Astrocyte of the hippocampus (primary cell): ENCODE measurements at places on chromosomes 7 and 10.

DNA sequence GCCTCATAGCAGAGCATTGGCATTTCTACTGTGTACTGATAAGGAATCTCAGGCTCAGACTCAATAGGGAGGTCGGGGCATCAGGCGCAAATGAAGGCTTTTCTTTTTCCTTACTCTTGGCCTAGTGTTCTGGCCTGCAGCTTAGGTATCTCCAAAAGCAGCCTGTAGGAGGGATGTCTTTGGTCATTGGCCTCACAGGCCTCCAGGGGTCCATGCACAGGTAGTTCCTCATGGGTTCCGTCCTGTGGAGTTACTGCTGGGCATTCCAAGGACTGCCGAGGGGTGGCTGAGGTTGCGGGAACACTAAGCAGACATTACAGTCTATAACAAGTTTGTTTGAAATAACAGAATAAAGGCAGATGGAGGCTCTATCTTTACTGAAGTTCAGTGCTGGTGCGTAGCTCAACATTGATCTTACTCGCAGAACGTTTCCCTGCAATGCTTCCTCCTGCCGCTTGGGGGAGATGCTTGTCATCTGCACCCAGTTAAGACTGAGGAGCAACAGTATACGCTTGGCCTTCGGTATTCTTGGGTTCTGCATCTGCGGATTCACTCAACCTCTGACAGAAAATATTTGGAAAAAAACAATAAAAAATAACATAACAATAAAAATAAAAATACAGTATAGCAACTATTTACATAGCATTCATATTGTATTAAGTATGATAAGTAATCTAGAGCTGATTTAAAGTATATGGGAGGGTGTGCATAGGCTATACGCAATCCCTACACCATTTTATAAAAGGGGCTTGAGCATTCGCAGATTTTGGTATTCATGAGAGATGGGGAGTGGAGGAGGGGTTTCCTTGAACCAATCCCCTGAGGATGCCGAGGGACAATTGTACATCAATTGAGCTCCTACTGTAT lies 58.9 kb downstream of the SH2D4B start:
- peak; percentile 22 for DNase-seq

GRCh38 chr10:111475720-111476119 lies 398.9 kb downstream of the ADRA2A start:
- DNase-seq: peak; percentile 69

DNA sequence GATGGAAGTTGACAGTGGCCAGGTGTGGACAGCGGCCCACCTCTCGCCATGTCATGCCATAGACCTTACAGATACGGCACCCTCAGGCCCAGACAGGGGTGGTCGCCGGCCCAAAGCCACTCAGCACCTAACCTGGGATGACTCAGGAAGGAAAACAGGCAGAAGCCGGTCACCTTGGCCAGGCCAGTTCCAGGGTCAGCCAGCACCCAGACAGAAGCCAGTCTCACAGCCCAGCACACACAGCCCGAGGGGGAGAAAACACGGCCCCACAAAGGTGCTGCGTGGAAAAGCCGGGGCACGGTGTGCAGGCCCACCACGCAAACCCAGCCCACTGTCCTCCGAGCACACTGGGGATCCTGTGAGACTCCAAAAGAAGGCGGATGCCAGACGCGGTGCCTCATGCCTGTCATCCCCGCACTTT lies 95.2 kb upstream of the DNAAF5 start:
- no peak for DNase-seq

DNA sequence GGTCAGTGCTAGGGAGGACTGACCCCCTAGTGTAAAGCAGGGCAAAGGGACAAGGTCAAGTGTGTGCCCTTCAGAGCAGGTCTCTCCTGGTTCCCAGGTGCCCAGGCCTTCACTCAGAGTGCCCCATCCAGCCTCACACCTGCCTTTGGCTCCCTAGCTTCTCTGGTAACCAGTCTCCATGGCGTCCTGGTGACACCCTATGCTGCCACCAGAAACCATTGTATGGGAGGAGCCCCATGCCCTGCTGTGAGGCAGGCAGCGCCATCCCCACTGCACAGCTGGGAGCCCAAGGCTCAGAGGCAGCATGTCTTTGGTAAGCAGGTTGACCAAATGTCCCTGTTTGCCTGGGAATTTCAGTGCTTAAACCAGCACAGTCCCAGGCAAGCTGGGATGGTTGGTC lies 33.1 kb upstream of the HMX3 start:
- no peak for DNase-seq

GRCh38 chr7:110780712-110781111 lies 310.2 kb upstream of the LRRN3 start:
- DNase-seq: no peak

DNA sequence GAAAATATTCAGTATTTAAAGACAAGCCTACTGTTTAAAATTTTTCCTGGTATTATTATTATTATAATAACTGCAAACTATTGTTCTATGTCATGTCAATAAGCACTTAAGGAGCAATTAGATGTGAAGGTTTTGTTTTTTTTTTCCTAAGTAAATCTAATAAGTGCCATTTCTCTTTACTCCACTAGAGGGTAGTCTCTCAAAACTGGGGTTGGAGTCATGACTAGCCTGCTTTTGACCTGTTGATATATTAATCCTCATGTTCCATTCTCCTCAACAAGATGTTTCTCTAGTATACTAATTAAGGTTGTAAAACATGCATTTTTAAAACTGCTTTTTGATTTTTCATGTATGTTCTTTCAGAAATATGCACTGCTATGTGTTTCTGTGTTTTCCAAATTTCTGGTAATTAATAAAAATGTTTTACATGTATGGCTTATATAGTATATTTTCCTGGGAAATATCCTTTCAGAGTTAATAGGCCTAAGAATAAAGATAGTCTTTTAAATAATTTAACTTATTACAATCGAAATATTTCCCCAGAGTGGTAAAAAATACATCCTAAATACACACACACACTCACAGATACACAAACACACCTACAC lies 1.0 kb upstream of the LRRN3 start:
- peak; percentile 65 for DNase-seq

GRCh38 chr7:78578686-78579085 lies 780.1 kb downstream of the PHTF2 start:
- peak; percentile 24 for DNase-seq

GRCh38 chr7:150912427-150912826 lies 60.1 kb downstream of the AOC1 start:
- no peak for DNase-seq

- DNase-seq: peak; percentile 50
Observed at GRCh38 chr7:124856299-124856888, 73.2 kb downstream of the POT1 start.

GRCh38 chr7:131681961-131682360 lies 125.5 kb upstream of the PODXL start:
- no peak for DNase-seq

DNA sequence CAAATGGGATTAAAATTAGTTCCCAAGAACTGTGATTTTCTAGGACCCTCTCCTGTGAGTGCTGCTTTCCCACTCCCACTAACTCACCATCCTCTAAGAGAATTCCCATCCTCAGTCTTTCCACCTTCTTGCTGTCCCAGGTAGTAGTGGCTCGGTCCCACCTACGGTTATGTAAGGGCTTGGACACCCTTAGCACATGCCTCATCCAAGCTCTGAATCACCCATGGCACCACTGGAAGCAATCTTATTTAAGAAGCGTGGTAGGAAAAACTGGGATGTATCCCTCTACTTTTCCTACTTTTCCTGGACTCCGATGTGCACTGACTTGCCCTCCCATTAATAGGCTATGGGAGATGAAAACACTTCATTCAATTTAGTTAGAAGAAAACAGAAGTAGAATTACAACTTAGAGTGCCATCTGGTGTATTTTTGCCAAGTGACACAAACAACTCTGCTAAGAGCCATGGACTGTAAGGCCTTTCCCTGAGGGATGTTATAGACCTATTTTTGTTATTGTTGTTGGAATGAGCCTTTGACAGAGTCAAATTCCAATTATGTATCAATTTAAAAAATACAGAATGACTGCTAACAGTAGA lies 13.7 kb upstream of the ANKRD22 start:
- no peak for DNase-seq

- DNase-seq: no peak
Observed at GRCh38 chr10:5219262-5219661, 22.6 kb downstream of the AKR1C4 start.

GRCh38 chr7:949021-949934 lies 5.2 kb downstream of the ADAP1 start:
- no peak for DNase-seq

GRCh38 chr7:141463986-141464385 lies 87.2 kb upstream of the AGK start:
- DNase-seq: peak; percentile 84

DNA sequence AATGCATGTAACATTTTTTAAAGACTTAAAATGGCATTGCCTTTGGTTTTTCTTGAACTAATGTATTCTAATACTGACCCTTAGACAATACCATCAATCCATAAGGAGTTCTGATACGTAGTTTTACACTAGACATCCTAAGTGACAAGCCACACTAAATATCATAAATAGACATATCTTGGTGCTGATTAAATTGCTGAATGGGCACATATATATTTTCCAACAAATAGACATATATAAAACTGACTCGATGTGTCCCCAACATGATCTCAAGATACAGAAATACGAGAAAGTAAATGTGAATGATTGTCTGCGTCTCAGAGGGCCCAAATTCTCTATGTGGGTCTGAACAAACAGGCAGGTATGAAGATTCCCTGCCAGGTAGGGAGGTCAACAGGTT lies 99.8 kb downstream of the NEBL start:
- no peak for DNase-seq

DNA sequence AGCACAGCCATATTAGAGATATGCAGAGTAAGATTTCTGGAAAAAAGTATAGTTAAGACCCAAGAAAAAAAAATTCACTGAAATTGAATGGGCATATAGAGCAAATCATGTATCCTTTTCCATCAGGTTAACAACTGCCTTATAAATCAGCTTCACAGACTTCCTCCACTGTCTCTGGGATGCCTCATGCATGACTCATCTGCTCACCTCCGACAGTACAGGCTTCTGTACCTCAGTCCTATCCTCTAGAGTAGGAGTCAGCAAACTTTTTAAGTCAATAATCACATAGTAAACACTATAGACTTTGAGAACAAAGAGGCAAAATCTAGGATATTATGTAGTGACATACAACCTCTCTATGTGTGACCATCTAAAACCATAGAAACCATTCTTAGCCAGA lies 211.6 kb upstream of the SP8 start:
- DNase-seq: peak; percentile 2

GRCh38 chr7:73718905-73719805 lies at the start of gene STX1A:
STX1A (minus strand) TSS chr7:73719669; CDS start chr7:73719631, 38 bp downstream.
- DNase-seq: peak; percentile 94

DNA sequence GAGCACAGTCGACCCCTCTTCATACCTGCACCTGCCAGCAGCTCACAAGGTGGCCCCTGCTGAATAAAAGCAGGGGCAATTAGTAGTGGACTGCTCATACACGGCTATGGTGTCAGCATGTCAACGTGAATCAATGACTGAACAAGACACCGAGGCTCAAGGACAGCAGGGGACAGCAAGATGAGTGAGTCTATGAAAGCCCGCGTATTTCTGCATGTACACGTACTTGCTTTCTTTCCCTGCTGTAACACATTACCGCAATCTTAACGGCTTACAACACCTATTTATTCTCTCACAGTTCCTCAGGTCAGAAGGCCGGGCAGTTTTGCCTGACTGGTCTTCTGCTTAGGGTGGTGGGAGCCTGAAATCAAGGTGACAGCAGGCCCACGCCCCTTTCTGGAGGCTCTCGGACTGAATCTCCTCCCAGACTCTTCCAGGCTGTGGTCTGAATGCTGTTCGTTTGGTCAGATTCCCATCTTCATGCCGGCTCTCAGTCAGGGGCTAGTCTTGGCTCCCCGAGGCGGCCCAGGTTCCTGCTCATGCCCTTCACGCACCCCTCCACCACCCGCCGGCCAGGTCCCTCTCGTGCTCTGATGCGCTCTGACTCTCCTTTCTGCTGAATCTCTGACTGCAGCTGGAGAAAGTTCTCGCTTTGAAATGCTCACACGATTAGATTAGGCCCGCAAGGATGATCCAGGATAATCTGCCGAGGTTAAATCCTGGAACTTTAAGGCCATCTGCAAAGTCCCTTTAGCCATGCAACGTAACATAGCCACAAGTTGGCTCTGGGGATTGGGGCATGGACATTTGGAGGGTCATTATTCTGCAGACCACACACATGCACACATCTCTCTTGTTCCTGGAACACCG lies 7.8 kb upstream of the PPP2R2D start:
- no peak for DNase-seq

DNA sequence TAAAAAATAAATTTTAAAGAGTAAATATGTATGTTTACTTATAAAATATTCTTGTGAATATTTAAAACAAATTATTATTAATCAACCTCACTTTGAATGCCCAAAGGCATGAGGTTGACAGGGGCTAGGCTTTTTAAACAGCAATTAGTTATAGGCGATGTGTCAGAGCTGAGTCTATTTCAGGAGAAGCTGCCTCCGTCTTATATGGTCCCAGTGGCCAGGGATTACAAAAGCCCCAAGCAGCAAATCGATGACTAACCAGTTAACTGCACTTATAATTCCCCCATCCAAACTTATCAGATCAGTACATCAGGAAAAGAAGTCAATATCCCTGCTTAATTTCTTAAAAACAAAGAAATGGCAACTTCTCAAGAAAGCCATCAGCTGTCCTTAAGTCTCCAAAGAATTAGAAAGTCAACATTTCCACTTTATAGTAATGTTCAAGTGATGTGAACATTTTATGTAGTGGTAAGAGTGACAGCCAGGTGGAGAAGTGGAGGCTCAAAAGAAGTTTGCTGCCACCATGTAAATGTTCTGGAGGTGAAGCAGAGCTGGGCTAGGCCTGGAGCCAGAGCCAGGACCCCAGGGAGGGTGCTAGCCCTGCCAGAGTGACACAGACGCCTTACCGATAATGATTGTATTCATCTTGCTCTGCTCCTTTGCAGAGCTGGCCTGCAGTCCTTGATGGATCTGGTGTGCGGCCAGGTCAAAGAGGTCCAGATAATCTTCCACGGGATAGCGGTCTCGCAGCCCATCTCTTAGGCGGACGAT lies 51.5 kb downstream of the CHST15 start:
- DNase-seq: no peak

DNA sequence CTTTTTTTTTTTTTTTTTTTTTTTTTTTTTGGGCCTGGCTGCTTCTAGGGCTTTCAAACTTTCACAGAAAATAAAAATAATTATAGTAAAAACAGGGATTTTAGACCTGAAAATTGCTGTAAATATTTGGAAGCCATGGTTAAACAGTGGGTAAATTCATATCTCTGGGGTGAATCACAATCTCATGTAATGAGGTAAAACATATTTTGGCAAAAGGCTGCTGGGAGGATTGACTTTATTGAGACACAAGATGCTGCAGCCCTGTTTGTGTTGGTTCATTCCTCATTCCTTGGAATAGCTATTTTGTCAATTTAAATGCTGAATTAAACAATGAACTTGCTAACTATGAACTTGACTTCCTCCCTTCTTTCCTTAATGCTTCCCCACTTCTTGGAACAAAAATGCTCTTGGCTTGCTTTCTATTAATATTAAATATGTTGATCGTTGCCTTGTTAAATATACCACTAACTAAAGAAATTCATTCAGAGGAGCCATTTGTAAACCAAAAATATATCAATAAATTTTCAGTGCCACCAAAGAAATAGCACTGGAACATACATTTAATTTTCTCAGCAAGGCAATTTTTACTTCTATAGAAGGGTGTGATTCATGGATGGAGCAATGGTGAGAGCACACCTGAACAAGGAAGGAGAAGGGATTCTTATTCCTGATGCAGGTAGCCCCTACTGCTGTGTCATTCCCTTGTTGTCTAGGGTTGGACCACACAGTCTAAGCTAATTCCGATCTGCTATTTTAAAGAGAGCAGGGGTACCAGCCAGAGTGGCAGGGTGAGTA lies 24.6 kb downstream of the AGK start:
- DNase-seq: no peak

- peak; percentile 48 for DNase-seq
Observed at GRCh38 chr7:44466300-44467216, 23.9 kb downstream of the NUDCD3 start.
